Stimulated activated CD8-positive, alpha-beta memory T cell treated with anti-CD3 and anti-CD28 coated beads, Interleukin-15, amount 100 ng/mL, for 4 hours (primary cell): ENCODE measurements at places on chromosomes 7 and 10.

GRCh38 chr7:6164491-6164890 is 107.9 kb downstream of the CYTH3 start:
- no peak for DNase-seq

DNA sequence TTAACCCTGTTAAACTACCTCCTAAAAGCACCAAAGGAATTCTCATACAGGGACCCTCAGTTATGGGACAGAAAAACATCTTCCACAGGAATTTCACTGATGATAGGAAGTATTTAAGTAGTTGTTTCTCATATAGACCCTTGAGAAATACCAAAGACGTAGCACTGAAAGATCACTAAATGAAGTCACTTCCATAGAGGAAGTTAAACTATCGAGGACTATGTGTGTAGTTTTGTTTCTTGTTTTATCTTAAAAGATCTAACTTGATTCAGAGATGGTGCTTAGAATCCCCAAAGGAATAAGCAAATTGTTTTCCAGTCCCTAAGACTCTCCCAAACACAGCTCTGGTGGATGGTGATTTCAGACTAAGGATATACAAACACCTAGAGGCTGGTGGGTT is 94.8 kb upstream of the AFAP1L2 start:
- no peak for DNase-seq

DNA sequence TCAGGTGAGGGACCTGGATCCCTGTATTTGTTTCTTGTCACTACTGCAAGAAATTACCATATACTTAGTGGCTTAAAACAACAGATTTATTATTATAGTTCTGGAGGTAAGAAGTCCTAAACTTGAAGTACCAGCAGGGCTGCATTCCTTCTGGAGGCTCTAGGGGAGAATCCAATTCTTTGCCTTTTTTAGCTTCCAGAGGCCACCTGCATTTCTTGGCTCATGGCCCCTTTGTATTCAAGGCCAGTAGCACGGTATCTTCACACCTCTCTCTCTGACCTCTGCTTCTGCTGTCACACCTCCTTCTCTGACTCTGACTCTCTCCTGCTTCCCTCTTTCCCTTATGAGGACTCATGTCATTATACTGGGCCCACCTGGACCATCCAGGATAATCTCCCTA is 2.2 kb upstream of the LHPP start:
- DNase-seq = no peak

- DNase-seq = no peak
Measured at GRCh38 chr7:153858355-153858754, 193.8 kb upstream of the DPP6 start.

GRCh38 chr10:3186368-3186767 is 13.8 kb upstream of the PITRM1 start:
- peak; percentile 37 for DNase-seq

DNA sequence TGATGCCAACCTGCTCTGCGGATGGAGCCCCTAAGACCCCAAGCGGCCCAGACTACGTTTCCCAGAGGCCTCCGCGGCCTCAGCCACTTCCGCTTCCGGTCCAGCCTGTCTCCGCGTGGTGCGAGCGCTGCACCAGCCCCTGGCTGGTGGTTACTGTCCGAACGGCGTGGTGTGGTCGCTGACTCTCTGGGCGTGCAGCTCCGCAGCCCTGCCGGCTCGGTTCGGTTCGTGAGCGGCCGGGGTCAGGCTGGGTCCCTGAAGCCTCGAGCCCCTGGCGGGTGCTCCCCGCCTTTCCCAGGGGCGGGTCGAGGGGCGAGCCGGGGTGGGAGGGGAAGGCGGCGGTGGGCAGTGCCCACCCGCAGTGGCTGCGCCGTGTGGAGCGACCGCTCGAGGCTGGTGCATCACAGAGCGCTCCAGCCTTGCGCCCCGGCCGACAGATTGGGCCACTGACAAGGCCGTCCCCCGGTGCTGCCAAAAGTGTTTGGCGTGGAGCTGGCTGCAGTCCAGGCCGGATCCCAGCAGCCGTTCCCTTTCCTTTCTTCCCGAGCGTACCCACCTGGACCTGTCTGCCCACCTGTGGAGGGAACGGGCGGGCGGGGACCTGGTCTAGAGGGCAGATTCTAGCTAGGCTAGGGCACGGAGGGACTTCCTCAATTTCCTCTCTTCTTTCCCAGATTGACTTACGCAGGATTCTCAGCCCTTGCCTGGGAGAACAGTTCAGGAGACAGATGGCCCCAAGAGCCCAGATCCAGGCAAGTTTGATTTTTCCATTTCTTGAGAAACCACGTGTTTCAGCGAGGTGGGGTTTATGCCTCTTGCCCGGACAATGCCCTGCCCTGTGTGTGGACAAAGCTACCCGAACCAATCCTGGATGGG is at the start of gene ZNF485:
TSS of gene ZNF485 (plus strand) at position 116 of the 876 bp plus-strand sequence. CDS start at position 729, 613 bp downstream.
- peak; percentile 59 for DNase-seq

GRCh38 chr10:101291331-101292193 is 62.3 kb upstream of the LBX1 start:
- DNase-seq = peak; percentile 13

GRCh38 chr10:116263870-116264655 is 8.9 kb downstream of the GFRA1 start:
- DNase-seq = no peak

DNA sequence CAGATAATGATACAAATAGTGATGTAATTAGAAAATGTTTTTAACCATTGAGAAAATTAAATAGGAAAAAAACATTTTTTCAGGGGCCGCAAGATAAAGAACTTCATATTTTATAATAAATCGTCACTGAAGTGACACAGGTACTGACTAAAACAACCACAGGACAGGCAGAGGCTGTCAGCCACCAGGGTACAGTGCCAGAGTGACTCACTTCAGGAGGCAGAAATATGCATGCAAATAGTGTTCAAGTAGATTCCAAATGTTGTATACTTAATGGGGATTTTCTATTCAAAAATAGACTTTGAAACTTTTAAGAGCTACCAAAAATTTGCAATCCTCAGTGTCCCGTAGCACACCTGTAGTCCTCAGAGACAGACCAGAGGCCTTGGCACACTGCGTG is 68.6 kb downstream of the FRMPD2 start:
- DNase-seq = no peak

- no peak for DNase-seq
Measured at GRCh38 chr10:44992070-44992731, 8.5 kb upstream of the ZNF22 start.

- DNase-seq = no peak
Measured at GRCh38 chr10:1197384-1197783, 141.2 kb downstream of the WDR37 start.

- no peak for DNase-seq
Measured at GRCh38 chr10:99369551-99369950, 40.4 kb downstream of the CNNM1 start.
